ENCODE measurements at places on chromosomes 16 and 17.
A peak's percentile ranks its signal among the peaks of the same experiment; 100 is the strongest.

GRCh38 chr17:31843070-31843745 is 15.8 kb downstream of the COPRS start:
- peak; percentile 77 for DNase-seq

GRCh38 chr17:79508291-79508716 is 102.5 kb downstream of the RBFOX3 start:
- DNase-seq, result no peak

- no peak for DNase-seq
Measured at GRCh38 chr16:56362706-56363105, 62.6 kb downstream of the AMFR start.

DNA sequence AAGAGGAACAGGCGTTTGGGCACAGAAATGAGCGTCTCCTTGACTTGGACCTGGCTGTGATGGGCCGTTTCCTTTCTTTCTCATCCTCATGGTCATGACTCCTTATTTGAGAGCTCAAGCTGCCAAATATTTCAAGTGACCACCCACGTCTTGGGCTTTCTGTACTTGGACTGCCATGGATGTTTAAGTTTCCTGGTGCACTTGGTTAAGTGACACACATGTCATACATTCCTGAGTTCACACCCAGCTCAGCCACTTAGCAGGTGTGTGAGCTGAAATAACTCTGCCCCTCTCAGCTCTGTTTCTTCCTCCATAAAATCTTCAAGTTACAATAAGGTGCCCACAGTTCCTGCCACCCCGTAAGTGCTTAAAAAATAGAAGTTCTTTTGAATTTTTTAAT is 114.5 kb downstream of the CLEC16A start:
- DNase-seq, result no peak

DNA sequence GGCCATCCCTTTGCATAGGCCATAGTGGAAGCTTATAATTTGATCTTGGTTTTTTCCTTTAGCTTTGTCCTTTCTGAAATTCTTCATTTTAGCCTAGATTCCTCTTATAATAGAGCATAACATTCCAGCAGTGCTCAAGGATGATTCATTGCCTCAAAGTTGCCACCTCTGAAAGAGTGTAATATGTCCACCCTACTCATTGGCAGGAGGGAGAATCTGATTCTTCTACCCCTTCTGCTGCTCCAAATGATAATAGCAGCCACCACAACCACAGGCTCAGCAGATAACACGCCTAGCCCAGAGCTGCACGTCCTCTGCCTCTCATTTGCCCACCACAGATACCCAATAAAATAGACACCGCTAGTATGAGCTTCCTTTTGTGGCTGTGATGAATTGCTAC is 337.4 kb upstream of the HSBP1 start:
- DNase-seq, result no peak

GRCh38 chr17:68704871-68705713 is 103.9 kb upstream of the FAM20A start:
- peak; percentile 98 for DNase-seq

GRCh38 chr17:1897105-1897656 is 67.4 kb downstream of the RPA1 start:
- no peak for DNase-seq

DNA sequence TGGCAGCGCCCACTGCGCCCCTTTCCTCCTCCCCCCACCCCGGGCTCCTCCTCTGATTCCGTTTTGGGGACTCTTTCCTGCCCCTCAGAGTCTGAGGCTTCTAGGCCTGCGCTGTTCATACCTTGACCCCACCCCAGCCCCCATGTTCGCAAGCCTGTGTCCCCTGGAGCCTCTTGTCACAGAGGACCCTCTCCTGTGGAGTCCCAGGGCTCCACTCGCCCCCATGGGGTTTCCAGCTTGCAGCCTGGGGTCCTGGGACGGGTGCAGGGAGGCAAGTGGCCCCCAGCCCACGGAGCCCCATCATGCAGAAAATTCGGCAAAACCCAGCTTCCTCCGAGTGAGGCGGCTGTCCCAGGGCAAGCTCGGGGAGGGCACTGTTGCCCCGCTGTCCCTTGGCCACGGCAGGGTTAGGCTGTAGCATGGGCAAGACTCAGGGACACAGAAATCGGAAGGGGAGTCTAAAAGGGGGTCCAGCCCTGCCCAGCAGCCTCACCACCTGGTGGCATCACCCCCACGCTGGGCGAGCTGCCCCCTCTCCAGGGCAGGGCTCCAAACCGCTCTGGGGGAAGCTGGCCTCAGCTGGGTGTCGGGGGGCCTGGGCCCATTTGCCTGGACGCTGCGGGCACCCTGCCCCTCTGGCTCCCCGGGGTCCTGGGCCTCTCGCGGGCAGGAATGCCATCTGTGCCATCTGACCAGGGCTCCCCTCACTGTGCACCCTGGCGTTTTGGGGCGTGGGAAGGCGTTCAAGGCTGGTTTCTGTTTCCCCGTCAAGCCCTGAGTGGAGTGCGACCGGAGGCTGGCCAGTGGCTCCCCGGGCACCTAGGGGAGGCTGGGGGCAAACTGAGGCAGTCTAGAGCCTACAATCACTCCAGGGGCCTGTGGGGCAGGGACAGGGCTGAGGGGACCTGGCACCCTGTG is 11.5 kb upstream of the BAHCC1 start:
- DNase-seq, result no peak

GRCh38 chr17:9837551-9838471 is 12.1 kb downstream of the GLP2R start:
- peak; percentile 96 for DNase-seq

DNA sequence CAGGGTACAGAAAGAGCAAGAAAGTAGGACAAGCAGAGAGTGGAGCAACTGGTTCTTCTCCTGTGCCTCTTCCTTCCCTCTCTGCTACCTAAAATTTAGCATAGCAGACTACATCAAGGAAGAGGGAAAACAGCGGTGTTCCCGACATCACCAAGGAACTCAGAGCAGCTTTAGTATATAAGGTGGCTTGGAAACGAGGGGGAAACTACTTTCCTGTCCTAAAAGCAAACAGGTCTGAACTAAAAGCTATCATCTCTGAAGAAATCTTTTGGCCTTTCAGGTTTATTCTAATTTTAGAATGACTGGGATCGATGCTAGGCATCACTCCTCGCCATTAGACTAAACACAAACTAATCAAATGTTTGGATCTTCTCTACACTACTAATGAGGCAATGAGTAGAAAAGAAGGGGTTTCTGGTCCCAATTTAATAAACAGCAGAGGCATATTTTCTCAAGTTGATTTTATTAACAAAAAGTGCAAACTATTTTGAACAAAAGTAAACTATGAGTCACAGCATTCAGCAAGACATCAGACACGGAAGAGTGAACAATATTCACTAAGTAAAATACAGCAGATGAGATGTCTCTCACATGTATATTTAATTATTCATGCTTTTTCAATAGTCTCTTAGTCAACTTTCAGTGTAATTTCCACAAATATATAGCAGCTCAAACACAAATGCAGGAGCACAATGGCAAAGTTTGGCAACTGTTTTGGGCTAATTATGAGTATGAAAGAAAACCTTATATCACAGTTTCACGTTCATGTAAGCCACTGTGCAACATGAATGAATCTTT is 108.7 kb downstream of the TRIM37 start:
- DNase-seq, result no peak

- peak; percentile 37 for DNase-seq
Measured at GRCh38 chr16:89564476-89565255, 4.2 kb downstream of the RPL13 start.

DNA sequence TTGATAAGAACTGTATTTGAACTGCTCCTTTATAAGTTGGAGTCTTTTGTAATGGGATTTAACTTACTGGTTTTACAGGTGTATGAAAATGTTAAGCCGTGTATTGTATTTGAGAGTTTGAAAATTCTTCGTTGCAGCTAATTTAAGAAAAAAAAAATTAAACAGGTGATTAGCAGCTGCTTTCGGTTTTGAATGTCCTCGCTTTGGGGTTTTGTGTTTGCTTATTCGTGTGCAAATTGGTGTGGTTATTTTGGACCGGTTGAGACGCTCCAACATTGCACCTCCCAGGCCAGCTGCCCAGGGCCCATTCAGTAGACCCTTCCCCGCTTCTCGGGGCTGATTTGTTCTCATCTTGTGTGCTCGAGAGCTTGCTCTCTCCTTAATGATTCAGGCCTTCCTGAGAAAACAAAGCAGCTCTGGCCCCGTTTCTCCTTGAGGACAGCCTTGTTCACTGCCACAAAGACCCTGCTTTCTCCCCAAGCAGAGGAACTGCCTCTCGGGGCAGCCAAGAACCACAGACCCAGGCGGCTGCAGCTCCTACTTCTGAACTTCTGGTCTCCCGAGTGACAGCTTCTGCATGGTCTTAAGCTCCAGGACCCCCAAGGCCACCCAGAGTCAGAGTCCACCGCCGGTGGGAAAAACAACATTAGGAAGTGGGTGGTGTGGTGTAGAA is 100.5 kb downstream of the MSI2 start:
- DNase-seq, result no peak

DNA sequence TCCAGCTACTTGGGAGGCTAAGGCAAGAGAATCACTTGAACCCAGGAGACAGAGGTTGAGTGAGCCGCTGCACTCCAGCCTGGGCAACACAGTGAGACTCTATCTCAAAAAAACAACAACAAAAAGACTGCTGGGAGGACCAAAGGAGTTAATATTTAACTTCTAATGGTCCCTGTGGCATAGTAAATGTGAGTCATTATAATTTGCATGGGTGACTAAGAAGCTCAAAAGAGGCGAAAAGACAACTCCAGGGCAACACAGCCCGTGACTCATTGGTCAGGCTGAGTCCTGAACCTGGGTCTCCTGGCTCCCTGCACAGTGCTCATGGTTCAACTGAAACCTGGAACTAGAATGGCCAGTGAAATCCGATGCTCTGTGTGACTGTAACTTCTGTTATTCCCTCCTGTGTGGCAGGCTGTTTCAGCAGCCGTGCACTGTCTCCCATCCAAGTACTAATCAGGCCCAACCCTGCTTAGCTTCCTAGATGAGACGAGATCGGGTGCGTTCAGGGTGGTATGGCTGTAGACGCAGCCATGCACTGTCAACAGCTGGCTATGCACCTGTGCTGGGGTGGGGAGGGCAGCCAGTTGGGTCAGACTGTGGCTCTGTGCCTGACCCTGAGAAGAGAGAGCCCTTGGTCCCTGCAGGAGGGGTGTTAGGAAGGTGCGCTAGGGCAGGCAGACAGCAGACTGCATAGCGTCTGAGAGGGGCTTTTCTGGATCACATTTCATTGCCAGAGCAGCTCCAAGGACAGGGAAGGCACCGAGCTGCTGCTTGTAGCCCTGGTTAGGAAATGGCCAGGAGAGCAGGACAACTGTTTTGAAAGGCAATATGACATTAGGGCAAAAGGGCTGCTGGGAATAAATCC is 14.5 kb upstream of the GPRC5C start:
- peak; percentile 87 for DNase-seq
